ENCODE measurements at places on chromosomes 2 and 18.

DNA sequence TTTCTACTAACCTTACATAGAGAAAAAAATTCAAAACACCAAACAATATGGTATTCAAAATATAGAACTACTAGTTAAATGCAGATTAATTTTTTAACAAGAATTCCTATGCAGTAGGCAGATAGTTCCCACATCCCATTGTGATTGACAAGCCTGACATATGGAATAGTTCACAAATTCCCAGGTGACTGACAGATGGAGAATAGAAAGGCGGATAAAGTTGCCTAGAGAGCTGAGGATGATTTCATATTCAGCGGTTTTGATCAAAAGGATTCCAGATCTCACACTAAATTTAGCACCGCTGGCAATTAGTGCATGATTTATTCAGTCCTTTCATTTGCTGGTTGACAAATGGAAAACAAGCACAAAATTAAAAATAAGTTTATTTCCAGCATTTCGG, 733.7 kb upstream of the POU3F3 start:
- DNase-seq: no peak

- no peak for DNase-seq
Measured at GRCh38 chr2:64837116-64837731, 152.0 kb upstream of the SLC1A4 start.

DNA sequence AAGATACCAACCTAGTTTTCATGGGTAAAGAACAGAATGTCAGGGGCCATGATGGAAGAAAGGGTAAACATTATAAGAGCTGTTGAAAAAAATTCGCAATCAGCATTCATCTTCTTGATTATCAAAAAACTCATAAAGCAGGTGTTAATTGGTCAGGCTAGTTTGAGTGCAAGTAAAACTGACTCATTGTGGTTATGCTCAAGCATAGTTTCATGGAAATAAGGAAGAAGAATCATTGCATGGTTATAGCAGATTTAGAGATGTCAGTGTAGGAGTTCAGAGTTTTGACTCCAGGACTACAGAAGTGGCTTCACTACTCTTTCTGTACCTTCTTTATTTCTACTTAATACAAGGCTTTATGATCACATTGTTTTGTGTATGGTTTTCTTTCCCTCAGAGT, 26.9 kb upstream of the CDH19 start:
- no peak for DNase-seq

- DNase-seq: peak; percentile 59
Measured at GRCh38 chr2:64609227-64609941, 44.3 kb downstream of the SERTAD2 start.

GRCh38 chr18:56637711-56638231, 621 bp downstream of the TXNL1 start:
- DNase-seq: peak; percentile 33

DNA sequence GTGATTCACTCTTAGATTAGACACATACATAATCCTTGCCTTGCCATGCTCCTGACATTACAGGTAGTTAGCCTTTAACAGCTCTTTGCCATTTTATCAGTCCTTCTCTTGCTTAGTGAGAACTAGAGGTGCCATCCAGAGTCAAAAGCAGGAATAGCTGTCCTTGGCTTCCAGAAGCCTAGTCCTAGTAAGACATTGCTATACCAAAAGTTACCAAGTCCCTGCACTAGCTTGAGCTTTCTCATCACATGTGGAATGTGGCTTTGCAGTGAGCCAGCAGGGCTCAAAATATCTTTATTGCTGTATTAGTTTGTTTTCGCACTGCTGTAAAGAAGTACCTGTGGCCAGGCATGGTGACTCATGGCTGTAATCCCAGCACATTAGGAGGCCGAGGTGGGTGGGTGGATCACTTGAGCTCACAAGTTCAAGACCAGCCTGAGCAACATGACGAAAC, 104.7 kb upstream of the NOSTRIN start:
- no peak for DNase-seq

- DNase-seq: no peak
Measured at GRCh38 chr2:6524691-6525474, 340.8 kb downstream of the CMPK2 start.

DNA sequence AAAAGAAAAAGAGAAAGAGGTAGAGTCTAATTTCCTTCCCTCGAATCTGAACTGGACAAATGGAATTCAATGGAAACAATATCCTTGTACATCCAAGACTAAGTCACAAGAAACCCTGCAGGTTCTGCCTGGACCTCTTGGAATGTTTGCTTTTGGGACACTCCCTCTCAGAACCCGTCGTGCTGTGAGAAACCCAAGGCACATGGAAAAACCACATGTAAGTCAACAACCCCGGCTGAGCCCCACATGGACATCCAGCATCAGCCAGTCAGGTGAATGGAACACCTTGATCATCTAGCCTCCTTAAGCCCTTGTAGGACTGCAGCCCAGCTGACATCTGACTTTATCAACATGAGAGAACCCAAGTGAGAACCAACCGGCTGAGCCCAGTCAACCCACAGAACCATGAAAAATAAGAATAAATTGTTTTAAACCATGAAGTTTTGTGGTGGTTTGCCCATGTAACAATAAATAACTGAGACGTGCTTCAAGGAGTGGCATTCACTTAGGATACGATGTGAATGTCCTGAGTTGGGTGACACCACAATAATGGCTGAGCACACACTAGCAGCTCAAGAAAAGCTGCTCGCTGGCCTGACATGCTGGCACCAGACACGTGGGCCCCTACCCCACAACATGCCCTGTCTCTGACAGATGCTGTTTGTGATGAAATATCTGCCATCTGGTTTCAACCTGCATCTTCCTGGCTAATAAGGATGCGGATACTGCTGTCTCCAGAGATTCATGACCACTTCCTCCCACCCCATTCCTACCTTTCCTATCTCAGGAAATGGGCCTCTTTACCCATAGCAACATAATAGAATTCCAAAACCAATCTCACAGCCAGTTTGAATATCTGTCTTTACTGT, 28.8 kb downstream of the PKDCC start:
- no peak for DNase-seq

DNA sequence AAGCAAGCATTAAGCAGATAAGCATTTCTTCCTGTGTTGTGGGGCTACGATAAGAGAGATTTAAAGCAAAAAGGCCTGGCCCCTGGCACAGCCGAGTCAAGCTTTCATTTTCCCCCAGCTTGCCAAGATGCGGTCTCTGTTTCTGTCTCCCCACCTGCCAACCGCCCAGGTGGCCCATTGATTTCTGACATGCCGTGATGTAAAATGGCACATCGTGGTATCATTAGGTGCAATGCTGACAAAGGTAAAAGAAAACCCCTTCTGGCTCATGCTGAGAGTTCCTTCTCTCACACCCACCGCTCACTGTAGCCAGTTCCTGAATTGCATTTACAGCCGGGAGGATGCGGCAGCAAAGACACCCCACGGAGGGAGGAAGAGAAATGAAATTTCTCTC, 62.8 kb downstream of the BOD1L2 start:
- DNase-seq: no peak

GRCh38 chr2:190343089-190343535, 277 bp upstream of the INPP1 start:
- DNase-seq: no peak

GRCh38 chr2:74250189-74250631, 51.8 kb downstream of the MTHFD2 start:
- peak; percentile 38 for DNase-seq

DNA sequence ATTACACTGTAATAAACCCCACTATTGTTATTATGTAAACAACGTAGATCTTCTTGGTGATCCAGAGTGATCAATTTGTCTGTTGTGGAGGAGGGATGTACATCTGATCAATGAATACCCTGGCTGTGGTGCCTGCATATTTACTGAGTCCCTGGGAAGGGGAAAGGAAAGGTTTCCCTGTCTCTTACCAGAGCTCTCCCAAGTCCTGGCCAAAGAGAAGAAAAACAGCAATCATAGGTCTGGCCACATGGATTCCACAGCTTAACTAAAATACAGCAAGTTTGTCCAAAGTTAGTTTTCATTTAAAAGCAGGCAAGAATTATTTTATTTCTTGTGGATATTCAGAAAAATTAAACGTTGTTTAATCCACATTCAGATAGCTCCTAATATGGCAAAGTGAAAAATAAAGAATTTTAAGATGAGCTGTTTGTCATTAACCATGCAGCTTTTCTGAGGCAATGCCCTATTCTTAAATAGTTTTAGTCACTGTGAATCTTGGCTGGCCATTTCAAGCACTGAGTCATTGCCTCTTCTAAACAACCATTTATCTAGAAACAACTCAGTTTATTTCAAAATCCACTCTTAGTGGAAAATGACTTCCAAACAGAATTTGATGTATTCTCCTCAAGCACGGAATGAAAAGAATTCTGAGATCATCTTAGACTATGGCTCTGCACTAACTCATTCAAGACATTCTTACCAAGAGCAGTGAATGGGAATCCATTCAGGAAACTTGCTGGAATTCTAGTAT, 1004.4 kb upstream of the CDH2 start:
- DNase-seq: no peak

- DNase-seq: no peak
Measured at GRCh38 chr2:46002507-46002883, 294.7 kb upstream of the EPAS1 start.

DNA sequence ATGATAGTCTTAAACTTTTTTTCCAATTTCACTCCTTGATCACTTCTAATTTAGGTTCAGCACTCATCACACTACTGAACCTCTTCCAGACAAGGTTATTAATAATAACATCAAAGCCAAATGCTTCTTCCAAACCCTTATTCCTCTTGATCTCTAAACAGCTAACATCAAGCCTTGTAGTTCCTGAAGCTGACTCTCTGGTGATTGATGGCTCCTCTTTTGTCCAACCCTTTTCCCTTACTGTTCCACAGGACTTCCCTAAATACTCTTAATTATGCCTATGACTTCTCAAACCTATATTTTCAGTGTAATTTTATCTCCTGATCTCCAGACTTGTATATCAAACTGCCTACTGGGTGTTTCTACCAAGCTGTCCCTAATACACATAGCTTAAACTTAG, 83.9 kb downstream of the FAM228A start:
- DNase-seq: no peak

GRCh38 chr2:43070676-43071502, 155.5 kb downstream of the ZFP36L2 start:
- DNase-seq: no peak

GRCh38 chr2:51795248-51795888, 763.4 kb upstream of the NRXN1 start:
- no peak for DNase-seq

GRCh38 chr18:12366784-12367183, 10.2 kb downstream of the AFG3L2 start:
- DNase-seq: no peak

DNA sequence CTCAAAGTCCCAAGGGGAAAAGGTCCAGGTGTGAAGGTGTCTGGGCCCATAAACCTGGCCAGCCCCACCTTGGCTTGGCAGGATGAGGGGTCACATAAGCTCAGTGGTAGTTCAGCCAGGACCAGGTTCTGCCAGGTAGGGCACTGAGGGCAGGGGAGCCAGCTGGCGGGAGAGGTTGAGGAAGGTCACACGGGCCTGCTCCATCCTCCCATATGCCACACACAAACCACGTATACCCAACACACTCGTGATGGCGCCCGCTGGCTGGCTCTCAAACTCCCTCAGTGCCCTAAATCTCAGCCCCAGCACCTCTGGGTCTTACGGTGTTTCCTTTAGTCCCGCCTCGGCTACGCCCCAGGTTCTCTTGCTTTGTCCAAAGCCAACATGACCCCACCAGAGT, 160.5 kb downstream of the ZFP36L2 start:
- DNase-seq: no peak

DNA sequence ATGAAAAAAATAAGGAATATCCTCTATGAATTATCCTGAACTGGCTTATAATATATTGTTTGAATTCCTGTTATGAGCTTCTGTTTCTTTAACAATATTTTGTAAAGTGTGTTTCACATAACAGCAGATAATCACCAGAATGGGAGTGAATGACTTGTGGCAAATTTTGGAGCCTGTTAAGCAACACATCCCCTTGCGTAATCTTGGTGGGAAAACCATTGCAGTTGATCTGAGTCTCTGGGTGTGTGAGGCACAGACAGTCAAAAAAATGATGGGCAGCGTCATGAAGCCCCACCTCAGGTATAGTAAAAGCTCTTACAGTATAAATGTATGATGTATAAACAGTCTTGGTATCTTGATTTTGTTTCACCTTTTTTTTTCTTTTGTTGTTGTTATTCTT, 5.9 kb downstream of the GEN1 start:
- no peak for DNase-seq

All from head of caudate nucleus (tissue), 42 donors.